ENCODE measurements at places on chromosomes 12 and 14.

DNA sequence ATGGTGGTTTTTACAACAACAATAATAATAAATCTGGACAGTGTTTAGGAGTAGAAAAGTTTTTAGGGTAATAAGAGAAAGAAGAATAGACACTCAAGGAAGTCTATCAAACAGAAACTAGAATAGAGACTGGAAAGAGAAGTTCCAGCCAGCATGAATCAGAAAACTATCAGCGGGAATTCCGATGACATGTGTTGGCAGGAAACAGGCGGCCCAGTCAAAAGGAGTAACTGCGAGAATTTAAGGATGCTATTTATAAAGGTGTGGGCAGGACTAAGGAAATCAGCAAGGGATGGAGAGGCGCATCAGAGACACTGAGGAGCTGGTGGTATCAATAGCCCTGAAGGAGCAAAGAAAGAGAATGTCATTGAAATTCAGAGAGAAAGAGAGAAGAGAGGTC lies 89.9 kb downstream of the TBX5 start:
- DNase-seq, result no peak

GRCh38 chr12:9843407-9843806 lies 16.1 kb downstream of the KLRF1 start:
- no peak for DNase-seq

DNA sequence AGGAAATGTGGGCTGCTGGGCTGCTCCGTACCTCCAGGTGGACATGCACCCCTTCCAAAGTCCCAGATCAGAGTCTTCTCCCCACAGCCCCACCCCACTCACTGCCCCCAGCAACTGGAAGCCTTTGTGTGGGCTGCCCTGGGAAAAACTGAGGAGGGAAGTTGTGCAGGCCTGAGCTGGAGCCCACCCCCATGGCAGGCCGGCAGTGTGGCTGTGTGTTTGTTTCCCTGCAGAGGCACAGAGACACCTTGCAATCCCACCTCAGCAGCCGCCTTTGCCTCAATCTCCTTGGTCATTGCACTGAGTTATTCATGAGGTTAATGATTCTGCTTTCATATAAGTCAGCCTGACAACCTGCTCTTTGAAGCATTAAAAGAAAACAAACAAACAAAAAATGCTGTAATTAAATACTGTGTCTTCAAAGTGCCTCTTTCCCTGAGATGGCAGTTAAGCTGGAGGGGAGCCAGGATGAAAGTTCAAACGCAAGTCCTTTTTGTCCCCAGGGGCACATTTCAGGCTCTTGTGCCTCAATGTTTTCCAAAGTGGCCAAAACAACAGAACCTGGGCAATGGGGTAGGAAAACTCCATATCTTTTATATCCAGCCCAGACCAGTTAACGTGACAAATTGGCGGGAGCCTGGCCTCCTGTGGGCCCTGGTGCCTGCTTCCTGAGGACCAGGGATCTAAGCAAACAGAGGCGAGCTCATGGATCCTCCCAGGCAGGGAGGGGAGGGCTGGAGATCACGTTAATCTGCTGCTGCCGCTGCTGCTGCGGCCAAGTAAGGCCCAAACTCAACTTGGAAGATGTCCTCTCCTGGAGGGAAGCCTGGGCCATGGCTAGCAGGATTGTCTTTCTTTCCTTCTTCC lies 51.9 kb upstream of the TSPAN11 start:
- peak; percentile 73 for DNase-seq

- DNase-seq, result peak; percentile 73
Observed at GRCh38 chr12:1839956-1840951, 19.9 kb downstream of the LRTM2 start.

GRCh38 chr12:6038160-6038559 lies 86.3 kb downstream of the VWF start:
- DNase-seq, result no peak

DNA sequence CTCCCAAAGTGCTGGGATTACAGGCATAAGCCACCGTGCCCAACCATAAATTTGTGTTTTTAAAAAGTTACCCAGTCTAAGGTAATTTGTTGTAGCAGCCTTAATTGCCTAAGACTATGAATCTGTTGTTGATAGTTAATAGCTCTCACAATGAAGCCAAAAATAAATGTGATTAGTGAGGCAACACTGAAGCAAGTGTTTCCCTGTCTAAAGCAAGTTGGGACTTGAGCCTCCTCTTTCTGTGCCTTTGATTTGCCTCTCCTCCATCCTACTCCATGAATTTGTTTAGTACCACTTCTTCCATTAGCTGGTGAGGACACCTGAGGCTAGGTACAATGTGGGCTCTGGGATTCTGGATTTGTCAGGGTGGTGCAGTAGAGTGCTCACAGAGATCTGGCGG lies 36.8 kb downstream of the DAAM1 start:
- no peak for DNase-seq

GRCh38 chr14:24058951-24059475 lies 7.2 kb downstream of the CARMIL3 start:
- no peak for DNase-seq

All from renal pelvis (tissue), 12 donors.